ENCODE measurements at places on chromosomes 1 and 21.

DNA sequence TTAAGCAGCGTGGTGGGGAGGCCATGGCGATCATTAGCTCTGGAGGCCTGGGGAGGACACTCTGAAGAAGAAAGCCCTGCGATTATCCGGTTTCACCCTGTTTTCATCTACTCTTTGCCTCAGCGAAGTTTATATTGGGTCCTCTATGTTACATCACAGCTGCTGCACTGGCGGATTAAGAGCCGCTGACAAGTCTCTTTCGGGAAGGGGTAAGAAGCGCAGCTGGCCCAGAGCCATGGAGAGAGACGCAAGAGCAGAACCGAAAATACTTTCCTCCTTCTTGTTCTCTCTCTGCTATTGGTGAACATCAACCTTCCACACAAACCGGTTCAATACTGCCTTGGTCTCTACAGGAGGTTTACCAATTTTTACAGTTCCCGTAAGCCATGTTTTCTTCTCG, 291.5 kb downstream of the FAM72C start:
- DNase-seq, result no peak

GRCh38 chr1:66396212-66396890, 137.6 kb upstream of the SGIP1 start:
- no peak for DNase-seq

DNA sequence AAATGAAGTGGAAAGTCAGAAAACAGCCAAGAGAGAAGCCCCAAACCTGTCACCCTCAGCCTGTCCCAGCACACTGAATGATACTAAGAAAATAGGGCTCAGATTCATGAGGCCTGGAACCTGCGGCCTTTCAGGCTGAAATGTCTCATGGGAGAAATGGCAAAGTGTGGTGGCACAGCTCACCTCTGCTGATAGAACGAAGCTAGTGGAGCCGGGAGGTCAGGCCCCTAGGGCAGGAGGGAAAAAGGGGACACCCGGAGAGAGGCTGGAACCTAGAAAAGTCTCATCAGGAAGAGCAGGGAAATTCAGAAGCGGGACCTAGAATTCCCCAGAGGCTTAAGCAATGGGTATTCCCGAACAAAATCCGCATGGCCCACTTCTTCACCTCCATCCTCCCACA, 107.1 kb downstream of the BCAR3 start:
- DNase-seq, result no peak

DNA sequence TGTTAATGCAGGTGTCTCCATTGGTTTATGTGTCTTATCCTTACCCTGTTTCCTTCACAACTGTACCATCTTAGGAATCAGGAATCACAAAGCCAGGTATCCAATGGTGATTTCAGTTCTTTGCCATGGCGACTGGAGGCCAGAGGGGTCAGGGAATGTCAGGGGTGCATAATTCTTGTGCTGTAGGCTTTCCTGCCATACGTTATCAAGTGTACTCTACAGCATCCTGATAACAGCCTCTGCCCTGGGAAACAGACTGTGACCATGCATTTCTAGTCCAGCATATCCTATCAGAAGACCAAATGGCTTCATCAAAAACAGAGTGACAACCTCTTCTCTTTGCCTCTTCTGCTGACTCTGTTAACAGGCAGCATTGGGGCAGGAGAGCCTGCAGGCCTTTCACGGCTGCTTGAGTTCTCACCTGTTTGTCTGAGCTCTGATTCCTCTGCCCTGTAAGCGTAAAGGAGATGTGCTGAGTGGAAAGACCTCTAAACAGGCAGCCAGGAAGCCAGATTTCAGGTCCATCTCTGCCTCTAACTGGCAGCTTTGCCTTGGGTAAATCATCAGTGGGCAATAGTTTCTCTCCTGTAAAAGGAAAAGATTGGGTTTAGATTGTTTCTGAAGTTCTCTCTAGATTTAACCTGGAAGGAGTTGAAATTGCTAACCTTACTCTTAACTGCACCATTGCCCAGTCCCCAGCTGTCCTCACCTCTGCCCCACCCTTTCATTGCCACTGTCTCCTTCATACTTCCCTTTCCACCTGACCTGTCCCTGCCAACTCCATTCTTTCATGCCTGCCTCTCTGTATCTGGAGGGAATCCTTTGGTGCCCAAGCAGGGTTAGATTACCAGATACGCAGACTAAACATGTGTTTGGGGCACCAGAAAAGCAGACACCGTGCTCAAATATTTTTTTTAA, 80.2 kb downstream of the LRRC8D start:
- DNase-seq, result no peak

- DNase-seq, result no peak
Observed at GRCh38 chr1:41598325-41598724, 113.8 kb upstream of the EDN2 start.

GRCh38 chr1:224192082-224192788, 9.2 kb downstream of the DEGS1 start:
- DNase-seq, result no peak

- DNase-seq, result peak; percentile 38
Observed at GRCh38 chr1:153404768-153405167, 11.6 kb upstream of the S100A7A start.
